ENCODE measurements at places on chromosomes 4 and X. TPM values are rescaled to one million over a fixed set of nuclear protein-coding genes. Genes with fewer than 3 reads are reported as not detected.
A peak's percentile ranks its signal among the peaks of the same experiment; 100 is the strongest.

CCDC110 gene
- 0.25 TPM for total RNA-seq

AFM gene
- total RNA-seq, result 0.07 TPM

APOO gene
- 59.8 TPM for total RNA-seq

MAGEE2 gene
- total RNA-seq, result not detected

NAA15 gene
- total RNA-seq, result 117 TPM

MAP9 gene
- 0.09 TPM for total RNA-seq

H2BW2 gene
- total RNA-seq, result not detected

ANXA10 gene
- not detected for total RNA-seq

L1CAM gene
- 0.86 TPM for total RNA-seq

PDLIM3 gene
- not detected for total RNA-seq

LRBA gene
- 65.9 TPM for total RNA-seq

TSPAN7 gene
- 0.16 TPM for total RNA-seq

DNA sequence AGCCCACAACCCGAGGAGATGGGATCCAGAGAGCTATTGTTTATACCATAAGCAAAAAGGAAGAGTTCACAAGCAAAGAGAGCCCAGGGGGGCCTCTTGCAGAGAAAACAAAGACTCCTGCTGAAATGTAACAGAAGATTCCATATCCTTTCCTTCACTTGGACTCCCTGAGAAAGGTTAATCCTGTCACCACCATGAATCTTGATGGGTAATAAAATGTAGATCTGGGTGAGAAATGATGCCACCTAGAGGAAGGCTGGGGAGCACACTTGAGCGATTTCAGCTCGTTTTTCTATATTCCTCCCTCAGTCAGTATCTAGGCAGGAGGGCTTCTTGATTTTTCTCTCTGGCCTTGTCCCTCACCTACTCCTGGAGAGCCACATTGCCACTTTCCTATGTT is 10.2 kb upstream of the KCNE5 start:
- DNase-seq, result peak; percentile 24

- DNase-seq, result no peak
Observed at GRCh38 chr4:40822420-40823166, 72.8 kb downstream of the NSUN7 start.

DNA sequence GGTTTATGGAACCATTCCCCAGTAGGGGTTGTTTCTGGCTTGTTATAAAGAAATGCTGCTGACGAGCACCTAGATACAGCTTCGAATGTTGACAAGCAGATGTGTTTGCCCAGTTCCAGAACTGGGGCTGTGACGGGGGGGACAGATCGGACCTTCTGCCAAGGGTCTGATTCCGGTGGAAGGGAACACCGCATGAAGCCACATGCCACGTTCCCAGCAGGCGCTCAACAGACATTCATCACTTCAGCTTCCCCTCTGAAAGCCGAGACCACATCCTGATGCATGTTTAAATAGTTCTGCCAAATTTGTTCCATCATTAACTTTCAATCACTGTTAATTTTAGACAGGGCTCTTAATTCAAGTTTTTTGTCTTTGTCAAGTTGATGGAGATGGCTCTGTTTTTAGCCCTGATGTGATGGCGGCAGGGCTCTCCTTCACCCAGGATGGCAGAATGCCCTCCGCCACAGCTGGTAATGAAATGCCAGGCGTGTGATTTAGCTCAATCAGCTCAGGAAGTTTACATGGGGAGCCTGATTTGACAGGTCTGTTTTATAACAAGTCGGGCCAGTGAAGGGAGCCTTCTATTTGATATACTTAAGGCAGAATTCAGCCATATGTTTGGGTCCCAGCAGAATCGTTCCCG is 57.4 kb downstream of the PSAPL1 start:
- DNase-seq, result no peak

- no peak for DNase-seq
Observed at GRCh38 chr4:166198041-166198440, 325.0 kb downstream of the TLL1 start.

GRCh38 chr4:30943356-30943755 is 223.2 kb downstream of the PCDH7 start:
- no peak for DNase-seq

GRCh38 chr4:52869656-52870055 is 7.5 kb downstream of the RASL11B start:
- no peak for DNase-seq

GRCh38 chr4:40214038-40214437 is 17.2 kb downstream of the RHOH start:
- no peak for DNase-seq

GRCh38 chr4:29453303-29453820 is 1266.8 kb upstream of the PCDH7 start:
- DNase-seq, result no peak

DNA sequence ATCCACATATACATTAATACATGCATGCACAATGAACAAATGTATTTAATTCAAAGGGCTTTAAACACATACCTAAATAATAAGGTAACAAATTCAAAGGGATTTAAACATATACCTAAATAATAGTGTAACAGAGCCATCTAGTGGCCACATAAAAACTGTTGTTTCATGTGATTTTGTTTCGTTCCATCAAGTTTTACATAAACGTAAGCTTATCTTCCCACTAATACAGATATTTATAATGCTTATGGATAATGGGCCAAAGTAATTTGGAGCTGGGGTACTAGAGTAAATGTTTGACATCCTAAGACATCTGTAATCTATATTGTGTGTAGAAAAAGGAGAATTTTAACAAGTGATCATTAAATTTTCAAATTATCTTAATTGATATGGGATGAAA is 82.3 kb downstream of the PRSS12 start:
- DNase-seq, result peak; percentile 20

DNA sequence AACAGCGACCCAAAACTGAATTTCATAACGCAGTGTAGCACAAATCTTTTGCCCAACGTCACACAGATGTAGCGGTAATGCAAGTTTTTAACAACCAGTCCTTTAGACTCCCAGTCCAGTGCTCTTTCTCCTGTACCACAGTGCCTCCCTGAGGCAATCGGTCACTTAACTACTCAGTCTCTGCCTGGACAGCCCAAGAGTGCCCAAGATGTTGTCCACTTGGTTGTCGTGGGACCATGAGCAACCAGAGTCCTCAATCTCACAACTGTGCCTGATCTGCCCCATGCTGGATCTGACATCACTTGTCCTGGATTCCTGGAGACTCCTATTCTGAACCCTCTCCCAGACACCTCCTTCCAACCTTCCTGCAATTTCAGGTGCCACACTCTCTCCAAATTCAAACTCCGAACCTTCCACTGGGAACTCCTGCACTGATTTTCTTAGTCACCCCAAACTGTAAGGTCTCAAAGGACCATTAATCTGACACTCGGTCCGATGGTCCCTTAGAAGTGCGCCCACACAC is 702 bp downstream of the MMGT1 start:
- DNase-seq, result peak; percentile 57

DNA sequence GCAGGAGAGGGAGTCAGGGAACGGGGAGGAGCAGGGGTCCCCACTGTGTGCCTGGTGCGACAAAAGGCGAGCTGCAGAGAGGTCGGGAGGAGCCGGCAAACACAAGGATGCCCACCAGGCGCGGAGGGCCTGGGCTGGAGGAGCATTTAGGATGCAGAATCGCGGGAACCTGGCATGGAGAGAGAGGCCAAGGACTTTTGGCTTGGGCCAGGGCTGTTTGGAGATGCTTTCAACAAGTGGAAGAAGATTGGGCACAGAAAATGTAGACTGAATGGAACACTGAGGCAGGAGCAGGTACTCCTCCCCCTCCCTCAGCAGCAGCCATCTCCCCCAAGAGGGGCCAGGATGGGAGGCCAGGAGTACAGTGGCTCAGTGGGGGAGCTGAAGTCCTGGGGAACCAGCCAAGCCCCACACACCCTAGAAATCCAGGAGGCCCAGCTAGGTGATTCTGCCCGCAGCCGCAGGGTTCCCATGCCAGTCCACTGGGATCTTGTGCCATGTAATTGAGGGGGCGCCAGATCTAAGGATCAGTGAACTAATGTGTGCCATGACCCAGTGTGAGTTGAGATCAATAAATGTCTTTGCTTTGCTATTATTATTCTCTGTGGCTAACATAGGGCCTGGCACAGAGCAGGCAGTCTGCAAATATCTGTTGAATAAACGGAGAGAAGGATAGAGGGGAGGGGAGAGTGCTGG is 1.1 kb upstream of the ABLIM2 start:
- DNase-seq, result no peak

DNA sequence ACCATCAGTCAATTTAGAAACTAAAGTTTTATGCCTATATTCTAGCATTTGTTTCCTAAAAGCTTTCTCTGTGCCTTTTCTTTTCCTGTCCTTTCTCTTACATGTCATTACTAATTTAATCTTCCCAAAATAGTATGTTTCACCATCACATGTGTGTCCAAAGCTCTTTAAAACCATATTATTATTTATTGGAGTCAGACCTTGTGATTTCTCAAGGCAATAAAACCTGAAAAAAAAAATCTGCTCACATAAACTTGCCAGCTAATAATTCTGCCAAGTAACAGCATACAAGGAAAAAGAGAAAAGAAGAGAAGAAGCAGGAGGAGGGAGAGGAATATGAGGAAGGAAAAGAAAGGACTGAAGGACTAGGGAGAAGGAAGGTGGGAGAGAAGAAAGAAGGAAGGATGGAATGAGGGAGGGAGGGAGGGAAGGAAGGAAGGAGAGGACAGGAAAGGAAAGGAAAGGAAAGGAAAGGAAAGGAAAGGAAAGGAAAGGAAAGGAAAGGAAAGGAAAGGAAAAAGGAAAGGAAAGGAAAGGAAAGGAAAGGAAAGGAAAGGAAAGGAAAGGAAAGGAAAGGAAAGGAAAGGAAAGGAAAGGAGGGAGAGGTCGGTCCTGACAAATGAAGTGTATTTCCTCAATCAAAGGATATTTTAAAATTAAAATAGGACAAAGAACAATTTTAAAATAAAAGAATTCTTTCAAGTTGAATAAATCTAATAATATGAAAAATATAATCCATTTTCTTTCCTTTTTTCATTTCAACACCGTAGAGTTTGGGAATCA is 57.4 kb downstream of the ANTXR2 start:
- no peak for DNase-seq

GRCh38 chr4:57220172-57220571 is 110.0 kb upstream of the IGFBP7 start:
- no peak for DNase-seq

DNA sequence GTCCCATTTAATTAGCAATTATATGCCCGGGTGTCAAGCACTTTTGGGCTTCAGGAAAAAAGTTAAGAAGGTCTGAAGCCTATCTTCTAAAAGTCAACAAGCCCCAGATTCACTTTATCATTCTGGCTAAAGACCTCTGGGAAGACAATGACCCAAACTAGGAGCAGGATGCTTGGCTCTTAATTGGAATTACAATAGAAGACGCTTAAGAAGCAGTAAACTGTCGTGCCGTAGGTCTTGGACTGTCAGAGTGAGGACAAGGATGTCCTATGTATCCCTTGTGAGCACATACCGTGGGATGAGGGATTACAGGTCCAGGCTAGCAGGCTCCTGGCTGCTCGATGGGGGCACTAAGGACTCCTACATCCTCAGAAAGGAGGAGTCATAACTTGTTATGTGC is 3.2 kb upstream of the ARHGAP36 start:
- DNase-seq, result no peak

GRCh38 chrX:12970691-12971202 is 4.2 kb upstream of the TMSB4X start:
- DNase-seq, result peak; percentile 54

DNA sequence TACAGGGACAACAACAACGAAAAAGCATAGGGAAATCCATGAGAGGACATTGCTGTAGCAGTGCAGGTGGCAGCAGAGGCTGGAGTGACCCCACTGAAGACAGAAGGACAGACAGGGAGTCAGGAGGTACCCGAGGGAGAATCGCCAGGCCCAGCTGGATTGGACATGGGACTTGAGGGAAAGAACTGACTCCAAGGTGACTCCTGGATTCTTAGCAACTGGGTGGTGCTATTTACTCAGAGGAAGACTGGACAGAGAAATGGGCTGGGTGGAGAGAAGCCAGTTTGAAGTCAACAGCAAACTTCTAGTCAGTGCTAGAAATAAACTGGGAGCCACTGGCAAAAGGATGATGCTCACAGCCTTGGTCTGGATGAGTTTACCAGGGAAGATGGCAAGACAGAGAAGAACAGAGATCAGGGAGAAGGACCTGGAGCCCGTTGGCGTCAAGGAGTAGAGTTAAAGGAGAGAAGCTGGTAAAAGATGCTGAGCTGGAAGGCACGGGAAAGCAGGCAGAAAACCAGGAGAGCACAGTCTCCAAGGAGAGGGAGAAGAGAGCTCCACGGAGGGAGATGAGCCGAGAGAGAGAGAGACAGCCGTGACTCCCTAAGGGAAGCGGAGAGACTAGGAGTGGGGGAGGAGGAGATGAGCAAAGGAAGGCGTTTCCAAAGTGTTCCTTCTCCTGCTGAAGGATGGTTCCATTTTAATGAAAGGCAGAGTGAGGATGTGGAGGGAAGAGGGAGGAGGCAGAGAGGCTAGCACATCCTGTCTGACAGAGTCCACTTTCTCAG is 119.4 kb downstream of the AFAP1 start:
- no peak for DNase-seq

DNA sequence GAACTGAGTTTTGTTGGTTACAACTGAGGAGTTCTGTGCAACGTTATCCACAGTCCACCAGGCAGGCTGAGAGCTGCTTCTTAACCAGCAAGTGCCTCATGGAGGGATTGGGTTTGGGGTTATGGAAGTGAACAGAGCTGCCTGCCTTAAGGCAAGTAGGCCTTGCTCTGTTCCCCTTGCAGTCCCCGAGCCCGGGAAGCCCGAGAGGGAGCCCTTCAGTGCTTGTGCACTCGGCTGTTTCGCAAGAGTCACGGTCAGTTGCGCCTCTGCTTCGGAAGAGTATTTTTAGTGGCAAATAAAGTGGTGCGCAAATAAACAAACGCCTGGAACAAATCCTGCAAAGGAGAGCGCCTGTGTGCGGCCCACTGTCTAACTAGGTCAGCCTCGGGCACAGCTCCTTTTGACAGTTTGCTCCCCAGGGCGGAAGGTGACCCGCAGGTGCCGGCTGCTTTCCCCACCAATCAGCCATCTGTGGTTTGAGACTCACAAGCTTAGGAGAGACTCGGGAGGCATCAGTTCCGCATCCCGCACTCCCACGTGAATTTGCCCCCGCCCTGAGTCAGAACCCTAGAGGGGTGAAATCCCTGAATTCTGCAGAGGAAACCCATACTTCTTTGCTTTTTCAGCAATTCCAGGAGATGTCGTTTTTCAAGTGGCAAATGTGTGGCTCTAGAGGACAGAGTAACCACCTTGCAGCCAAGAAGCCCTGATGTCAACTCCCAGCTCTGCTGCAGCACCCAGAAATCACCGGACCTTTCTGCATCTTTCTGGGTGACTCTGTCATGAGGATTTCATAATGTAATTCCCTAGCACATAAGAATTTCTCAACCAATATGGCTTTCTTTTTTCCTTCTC is 56.8 kb downstream of the LGI2 start:
- DNase-seq, result no peak

DNA sequence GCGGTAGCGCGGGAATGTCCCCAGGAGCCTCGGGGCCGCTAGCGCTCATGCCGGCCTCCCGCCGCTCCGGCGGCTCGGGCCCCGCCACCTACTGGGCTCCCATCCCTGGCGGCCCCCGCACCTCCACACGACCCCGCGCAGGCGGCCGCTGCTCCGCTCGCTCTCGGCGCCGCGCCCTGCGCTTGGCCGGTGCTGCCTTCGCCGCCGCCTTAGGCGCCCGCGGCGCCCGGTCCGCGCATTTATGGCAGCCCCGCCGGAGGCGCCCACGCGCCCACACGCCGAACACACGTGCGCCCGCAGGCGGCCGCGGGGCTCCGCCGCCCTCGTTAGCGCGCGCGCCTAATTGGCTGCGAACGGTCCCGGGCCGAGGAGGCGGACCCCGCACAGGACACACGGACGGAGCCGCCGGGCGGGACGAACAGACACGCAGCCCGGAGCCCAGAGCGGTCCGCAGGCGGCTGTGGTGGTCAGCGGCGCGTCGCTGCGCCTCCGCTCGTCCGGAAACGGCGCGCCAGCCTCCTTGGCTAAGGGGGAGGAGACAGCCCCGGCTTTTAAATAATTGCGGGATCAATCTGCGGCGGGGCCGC is at the start of gene NKX1-1:
NKX1-1 (minus strand) TSS at position 49 of the 587 bp plus-strand sequence; CDS start at position 49, 0 bp downstream.
- DNase-seq, result no peak
